ENCODE measurements at places on chromosomes 1 and 21.

DNA sequence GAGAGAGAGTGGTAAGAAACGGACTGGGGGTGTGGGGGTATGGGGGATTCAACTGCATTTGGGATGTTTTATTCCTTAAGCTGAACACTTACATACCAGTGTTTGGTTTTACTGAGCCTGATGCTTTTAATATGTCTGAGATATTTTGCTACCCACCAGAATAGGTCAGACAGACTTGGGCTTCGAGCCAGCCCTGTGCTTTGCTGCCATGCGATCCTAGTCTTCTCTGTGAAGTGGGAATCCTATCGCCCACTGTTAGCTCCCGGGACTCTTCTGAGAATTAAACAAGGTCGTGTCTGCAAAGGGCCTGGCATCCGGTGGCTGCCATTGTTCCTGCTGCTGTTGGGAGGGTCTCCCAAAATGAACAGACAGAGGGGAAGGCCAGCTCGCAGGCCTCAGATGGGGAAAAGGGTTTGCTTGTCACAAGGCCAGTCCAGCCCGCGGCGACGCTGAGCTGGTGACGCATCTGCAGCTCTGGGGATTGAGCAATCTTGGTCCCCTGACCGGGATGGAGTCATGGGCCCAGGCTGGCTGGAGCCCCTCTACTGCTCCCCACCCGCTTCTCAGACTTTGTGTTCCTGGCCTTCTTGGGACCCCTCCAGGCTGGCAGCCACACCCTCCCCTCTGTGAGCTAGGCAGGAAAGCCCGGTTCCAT is 26.9 kb upstream of the ECE1 start:
- DNase-seq: no peak

DNA sequence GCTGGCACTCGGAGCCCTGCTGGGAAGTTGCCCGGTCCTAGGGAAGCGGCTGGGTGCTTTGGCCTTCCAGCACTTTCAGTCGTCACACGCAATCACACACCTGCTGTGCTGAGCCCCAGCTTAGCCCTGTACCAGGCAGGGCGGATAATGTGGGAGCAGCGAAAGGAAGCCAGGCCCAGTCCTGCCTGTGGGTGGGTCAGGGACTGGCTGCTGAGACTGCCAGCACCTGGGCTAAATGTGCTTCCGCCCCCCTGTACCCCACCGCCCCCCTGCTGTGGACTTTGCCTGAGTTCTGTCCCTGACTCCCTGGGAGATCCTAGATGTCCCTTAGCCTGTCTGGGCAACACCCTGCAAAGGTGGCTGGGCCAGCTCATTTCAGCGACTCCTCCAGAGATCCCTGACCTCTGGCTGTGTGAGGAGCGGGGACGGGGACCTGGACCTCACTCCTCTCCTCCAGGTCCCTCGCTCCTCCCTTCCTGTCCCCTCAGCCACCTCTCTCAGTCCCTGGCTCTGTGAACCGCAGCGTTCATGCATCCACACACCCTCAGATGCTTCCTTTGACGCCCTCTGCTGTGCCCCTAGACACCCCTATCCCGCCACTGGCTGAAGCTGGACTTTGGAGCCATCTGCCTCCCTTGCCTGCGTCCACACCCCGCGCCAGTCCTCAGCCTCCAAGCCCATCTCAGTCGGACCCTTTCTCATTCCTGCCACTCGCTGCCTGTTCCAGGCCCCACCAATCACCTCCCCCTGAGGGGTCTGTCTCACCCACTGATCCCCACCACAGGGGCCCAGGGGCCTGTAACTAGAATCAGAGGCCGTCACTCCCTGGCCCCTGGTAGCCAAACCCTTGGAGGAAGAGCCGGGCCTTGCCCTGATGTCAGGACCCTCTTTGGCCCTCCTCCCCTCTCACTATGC is 1.4 kb downstream of the MMEL1 start:
- no peak for DNase-seq

- DNase-seq: no peak
Observed at GRCh38 chr1:173149887-173150286, 57.2 kb downstream of the TNFSF4 start.

DNA sequence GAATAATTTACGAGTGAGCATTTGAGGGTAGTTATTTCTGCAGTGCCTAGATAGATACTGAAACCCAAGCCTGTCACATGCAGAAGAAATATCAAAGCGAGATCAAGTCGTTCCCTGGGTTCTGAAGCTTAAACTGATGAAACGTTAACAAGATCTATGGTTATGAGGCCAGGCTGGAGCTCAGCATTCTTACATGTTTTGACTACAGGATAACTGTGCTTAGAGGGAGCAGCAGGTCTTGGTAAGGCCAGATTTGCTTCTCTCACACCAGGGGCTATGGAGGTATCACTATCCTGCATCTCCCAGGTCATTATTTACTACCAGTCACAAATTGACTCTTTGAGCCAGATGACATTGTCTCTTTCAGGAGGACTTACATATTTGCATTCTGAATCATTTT is 1401.4 kb upstream of the PRMT6 start:
- DNase-seq: no peak

DNA sequence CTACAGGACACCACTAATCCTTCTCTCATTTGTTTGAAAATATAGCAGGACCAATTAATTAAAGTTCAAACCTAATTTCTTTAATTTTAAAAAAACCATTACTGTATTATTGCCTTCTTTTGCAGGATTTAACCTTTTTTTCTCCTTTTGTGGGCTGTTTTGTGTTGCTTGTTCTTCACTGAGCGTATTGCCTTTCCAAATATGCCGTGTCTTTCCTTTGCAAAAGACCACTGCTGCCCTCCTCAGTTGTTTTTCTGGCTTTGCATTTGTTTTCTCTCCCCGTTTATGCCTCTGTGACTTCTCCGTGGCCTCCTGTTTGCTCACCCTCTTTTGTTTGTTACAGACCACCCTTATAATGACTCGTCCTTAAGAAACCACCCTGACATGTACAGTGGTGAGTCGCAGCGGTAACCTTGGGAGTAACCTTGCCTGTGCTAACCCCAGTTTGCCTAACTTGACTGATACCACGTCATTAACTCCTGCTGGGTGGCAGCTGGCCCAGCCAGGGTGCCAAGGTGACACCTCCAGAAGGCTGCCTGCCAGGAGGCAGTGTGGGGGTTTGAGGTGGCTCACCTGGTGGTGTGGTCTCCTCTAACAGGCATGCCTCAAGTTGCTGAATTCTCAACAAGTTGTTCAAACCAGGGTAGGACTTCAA is 81.1 kb upstream of the CNTN2 start:
- no peak for DNase-seq

DNA sequence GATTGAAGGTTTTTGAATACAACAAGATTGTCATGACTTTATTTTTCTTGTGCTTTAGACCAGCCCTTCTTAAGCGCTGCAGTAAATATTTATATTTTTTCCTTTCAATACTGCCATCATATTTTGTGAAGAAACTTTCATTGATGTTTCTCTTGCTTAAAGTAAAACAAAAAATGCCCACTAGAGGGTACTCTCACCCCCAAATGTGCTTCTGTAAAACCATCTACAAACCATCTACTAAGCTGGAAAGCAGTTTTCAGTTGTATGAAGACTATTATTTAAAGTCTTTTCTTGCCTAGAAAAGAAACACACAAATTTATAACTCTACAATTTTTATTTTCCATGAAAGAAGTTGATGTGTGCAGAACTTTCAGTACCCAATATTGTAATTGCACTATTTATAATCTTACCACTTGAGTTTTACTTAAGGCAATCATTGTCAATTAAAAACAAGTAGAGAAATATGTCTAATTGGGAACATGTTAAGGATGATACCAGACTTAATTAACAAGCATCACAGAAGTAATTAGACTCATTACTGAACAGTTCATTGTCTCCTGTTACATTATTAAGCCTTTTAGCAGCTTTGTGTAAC is 10.7 kb downstream of the LEPR start:
- no peak for DNase-seq

- no peak for DNase-seq
Observed at GRCh38 chr1:31396633-31397351, 16.2 kb upstream of the SERINC2 start.

DNA sequence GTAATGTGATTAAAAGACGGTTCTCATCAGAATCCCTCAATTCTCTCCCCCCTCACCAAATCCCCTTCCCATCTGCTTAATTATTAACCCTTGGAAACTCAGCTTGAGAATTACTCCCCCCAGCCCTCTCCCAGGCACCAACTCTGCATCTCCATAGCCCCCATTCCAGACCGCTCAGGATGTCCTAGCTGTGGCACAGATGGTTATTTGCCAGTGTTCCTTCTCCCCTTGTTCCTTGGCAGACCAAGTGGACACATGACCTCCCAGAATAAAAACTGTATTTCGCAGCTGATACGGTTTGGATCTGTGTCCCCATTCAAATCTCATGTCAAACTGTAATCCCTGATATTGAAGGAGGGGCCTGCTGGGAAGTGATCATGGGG is 14.6 kb downstream of the HENMT1 start:
- no peak for DNase-seq

GRCh38 chr1:221397606-221398005 is 344.3 kb downstream of the DUSP10 start:
- no peak for DNase-seq

DNA sequence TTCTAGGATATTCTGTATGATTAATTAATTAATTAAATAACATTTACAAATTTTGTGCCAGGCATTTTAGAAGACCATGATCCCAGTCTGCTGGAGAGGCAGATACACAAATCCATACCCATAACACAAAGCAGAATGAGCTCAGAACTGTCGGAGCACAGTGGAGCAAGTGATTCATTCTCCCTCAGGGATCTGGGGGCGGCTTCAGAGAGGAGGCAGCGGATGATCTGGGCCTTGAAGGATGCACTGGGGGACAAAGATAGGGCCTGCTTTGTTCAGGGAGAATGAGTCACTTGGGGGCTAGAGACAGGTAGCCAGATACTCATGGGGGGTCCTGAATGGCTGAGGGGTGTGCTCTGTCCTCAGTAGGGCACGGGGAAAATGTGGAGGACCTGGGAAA is 50.9 kb upstream of the TRABD2B start:
- DNase-seq: no peak

- DNase-seq: no peak
Observed at GRCh38 chr1:200022239-200022804, 5.2 kb upstream of the NR5A2 start.

DNA sequence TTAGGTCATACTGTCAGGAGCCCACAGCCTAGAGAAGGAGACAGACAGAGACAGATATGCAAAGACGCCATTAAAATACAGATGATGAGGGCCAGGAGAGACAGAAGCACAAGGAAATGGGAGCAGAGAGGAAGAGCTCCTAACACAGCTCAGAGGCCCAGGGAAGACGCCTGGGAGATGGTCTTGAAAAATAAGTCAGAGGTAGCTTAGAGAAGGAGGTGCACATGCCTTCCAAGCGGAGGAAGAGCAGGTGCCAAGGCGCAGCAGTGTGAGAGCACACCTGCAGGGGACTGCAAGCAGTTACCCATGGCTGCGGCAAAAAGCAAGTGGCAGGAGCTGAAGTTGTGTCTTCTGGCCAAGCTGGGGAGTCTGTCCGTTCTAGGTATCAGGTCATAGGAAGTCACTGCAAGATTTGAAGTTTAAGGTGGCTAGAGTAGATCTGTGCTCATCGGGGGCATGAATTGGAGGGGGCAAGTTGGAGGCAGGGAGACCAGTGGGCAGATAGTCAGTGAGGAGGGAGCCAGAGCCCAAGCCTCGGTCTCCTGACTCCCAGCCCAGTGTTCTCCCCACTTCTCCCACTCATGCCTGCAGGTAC is 1.3 kb upstream of the TRABD2B start:
- no peak for DNase-seq

- DNase-seq: no peak
Observed at GRCh38 chr1:111660204-111661150, 40.9 kb downstream of the RAP1A start.

DNA sequence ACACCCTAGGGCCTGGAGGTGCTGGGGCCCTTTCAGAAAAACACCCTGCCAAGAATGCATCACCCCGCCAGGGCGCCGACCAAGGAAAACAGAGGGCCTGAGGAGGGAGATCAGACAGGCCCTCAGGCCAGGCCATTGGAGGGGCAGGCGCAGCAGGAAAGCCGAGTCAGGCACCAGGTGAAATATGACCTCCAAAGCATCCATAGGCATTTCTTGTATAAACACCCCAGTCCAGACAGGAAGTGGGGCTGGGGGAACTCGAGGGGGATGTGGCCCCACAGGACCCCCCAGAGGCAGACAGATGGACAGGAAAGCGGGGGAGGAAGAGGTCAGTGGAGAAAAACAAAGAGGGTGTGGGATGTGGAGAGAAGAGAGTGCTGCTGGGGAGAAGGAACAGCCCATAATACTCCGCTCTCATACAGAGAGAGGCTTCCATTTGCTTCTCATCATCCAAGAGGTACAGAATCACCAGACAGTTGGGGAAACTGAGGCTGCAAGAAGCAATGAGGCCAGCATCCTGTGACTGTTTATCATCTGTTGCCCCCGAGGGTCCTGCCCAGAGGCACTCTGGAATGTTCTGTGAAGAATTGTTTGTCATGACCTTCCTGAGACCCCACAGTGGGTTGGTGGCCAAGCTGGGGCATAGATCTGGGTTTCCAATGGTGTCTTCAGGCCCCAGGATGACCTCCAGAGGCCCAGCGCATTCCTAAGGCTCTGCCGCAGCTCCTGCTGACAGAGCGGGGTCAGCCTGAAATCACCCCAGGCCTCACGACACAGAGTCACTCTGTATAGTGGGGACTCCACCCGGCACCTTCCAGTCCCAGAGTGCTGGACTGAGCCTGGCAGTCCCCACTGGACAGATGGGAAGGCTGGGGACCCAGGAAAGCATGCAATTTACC is 18.0 kb downstream of the TRIM62 start:
- no peak for DNase-seq

DNA sequence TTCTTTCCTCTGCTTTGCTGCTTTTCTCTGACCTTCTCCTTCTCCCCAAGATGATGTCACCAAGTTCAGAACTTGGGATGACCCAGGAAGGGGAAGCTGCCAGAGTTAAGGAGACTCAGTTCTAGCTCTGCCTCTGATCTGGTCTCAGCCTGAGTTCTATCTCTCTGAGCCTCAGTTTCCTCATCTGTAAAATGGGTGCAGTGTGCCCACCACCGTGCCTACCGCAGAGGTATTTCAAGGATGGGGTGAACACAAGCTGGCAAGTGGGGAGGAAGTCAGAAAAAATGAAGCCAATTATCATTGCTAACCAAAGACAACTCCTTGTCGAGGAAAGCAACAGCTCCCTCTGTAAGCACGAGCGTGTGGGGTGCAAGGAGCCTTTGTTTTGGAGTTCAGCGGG is 249.7 kb downstream of the KAZN start:
- DNase-seq: no peak

All from stimulated activated CD4-positive, alpha-beta T cell treated with anti-CD3 and anti-CD28 coated beads, Interleukin-15, amount 100 ng/mL, for 48 hours (primary cell).